ENCODE measurements at places on chromosomes 11 and 22.

DNA sequence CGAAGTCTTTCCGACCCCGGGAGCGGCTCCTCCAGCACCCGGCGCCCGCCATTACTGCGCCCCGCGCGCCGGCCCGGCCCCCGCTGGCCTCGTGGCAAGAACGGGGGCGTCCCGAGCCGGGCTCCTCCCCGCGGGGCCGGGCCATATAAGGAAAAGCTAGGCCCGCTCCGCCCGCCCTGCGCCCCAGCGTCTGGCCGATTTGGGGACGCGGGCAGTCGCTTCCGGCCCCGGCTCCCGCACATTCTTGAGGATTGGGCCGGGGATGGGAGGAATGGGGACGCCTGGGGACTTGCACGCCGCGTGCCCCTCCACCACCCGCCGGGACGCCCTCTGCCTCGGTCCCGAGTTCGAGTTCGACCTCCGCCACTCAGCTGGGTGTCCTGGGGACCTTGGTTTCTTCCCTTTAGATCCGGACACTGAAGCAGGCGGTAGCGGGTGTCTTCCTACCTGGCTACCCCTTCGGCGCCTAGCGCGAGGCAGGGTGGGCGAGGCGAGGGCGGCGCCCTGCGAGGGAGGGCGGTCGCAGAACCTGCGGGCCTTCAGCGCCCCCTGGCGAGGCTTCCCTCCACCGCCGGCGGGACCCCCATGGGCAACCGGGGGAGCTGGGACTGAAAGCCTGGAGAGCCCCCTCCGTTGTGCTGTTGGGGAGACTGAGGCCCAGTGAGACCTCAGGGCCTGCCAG, 3.8 kb downstream of the SMTN start:
- DNase-seq = peak; percentile 83

DNA sequence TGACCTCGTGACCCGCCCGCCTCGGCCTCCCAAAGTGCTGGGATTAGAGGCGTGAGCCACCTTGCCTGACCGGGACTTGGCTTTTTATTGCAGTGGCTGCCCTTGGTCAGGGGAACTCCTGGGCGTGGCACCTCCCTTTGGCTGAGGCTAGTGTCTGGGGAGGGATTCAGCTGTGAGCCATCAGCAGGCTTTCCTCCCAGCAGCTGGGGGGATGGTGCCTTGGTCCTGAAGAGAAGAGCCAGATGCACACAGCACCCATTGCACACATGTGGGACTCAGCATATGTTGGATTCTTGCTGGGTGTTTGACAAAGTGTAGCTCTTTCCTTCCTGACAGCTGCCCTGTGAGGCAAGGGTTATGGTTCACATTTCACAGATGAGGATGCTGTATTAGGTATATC, 8.4 kb downstream of the CYTH4 start:
- no peak for DNase-seq

GRCh38 chr11:129750343-129751292, 65.0 kb upstream of the TMEM45B start:
- peak; percentile 57 for DNase-seq

DNA sequence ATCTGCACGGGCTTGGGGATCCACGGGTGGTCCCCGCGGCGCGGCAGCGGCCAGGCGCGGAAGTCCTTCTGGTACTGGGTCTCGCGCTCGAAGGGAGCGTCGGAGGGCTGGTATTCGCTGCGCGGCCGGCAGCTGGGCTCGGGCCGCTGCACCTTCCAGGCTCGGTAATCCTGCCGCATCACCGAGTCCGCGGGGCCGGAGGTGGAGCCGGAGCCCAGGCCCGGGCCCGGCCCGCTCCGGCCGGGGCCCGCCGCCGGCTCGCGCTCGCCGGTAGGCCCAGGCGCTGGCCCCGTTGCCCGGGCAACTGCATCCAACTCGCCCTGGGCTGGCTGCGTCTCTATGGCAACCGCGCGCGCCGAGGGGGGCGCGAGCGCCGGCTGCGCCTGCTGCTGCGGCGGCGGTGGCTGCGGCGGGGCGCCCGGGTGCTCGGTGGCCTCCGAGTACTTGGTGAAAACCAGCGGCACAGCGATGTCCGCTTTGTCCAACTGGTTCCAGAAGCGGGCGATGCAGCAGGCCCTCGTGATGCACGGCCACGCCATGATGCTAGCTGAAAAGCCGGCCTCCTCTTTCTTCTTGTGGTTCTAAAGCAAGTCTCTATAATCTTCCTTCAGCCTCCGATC, 897 bp downstream of the MAP6 start:
- peak; percentile 1 for DNase-seq

GRCh38 chr11:86688398-86689179, 16.2 kb upstream of the ME3 start:
- DNase-seq = no peak

Data from CD4-positive, CD25-positive, alpha-beta regulatory T cell (primary cell).